ENCODE measurements at places on chromosomes 13 and 19.

GRCh38 chr13:63684822-63685221 lies 2269.2 kb upstream of the PCDH20 start:
- no peak for DNase-seq

DNA sequence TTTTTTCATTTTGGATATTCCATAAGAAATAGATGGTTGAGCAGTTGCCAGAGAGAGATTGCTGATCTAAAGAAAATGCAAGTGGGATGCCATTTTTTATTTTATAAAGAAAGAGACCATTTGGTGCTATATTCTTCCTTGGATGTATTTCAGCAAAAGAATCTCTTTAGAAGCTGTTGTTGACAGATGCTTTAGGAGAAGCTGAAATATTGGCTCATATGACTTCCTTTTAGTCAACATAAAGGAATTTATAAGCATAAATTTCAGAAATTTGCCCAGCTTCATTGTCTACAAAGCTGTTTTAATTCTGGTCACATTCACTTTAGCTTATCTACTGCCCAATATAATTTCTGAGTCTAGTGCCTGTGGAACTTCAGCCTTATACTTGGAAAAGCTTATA lies 36.9 kb downstream of the POLR1D start:
- no peak for DNase-seq

DNA sequence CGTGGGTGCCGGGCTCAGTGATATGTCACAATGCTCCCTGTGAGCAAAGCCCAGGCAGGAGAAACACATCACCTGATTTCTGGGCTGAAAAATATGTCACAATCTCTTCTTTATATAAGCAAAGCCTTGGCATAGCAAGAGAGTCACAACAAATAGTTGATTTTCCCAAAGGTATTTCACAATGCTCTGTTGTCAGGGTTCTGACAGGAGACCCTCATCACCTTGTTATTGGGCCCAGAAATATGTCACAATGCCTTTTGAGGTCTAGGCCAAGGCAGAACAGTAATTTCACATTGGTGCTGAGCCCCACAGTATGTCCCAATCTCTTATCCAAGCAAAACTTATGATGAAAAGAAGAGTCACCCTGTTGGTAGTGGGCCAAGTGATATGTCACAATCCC lies 125.7 kb downstream of the ZNF675 start:
- DNase-seq, result no peak

- DNase-seq, result no peak
Measured at GRCh38 chr13:28459911-28460310, 35.0 kb downstream of the FLT1 start.

DNA sequence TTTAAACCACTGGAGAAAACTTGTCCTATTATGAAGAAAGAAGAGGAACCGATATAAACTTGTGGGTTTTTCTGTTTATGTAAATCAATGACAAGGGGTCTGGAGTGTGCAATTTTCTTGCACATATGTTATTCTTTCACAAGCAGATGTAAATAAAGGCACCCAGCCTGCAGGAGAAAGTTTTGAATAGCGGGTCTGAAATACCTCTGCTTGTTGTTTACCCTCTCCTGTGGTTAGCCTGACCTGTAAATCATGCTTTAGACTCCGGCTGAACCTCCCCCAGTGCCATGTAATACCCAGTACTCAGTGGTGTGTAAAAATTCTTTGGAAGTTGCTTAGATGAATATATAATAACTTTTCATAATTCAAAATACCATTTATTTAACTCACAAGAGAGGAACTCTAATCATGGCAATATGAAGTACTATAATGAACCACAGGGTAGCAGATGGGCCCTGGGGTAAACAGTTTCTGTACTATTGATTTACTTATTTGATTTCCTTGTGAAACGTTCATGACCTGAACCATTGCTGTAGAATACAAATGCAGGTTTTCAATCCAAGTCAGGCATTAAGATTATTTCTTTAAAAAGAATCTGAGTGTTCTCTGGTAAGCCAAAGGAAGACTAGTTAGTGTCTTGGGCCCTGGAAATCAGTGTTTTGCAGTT lies 245.1 kb downstream of the LMO7 start:
- DNase-seq, result no peak

DNA sequence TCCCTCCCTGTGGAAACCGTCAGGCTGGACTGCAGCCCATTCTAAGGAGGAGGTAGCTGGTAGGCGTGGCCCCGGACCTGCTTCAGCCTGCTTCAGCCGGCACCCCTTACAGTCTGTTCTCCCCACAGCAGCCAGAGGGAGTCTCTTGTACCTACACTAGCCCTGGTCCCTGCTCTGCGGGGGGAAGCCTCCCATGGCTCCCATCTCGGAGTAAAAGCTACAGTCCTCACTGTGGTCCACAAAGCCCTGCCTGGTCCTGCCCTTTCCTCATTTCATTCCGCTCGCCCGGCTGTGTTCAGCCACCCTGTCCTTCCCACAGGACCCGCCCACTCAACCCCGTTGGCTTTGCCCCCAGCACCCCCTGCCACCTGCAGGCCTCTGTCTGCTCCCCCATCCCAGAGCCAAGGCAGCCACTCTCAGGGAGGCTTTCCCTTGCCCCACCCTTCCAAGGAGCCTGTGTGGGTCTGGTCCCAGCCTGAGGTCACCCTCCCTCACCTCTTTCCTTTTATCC lies 1.3 kb downstream of the PGLYRP1 start:
- no peak for DNase-seq

GRCh38 chr19:47653856-47654255 lies 44.9 kb downstream of the BICRA start:
- DNase-seq, result no peak

DNA sequence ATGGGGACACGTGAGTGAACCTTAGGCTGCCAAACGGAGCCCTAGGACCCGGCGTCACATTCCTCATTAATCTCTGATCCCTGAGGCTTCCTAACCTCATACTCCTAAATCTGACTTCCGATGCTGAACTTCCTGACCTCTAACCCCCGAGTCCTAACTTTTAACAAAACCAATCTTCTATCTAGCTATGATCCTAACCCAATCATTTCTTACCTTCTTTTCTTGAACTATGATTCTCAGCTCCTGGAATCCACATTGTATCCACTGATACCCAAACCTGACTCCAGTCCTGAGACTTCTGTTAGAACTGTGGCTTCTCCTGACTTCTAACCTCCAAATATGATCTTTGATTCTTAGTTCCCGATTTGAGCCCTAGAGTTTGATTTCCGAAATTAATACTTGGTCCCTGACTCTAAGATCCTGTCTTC lies 447 bp downstream of the NFKBIB start:
- no peak for DNase-seq

- DNase-seq, result no peak
Measured at GRCh38 chr19:1117654-1118053, 13.9 kb downstream of the GPX4 start.

- no peak for DNase-seq
Measured at GRCh38 chr19:49645592-49645991, 3.6 kb downstream of the SCAF1 start.

GRCh38 chr19:2015608-2015950 lies at the start of gene BTBD2:
TSS of gene BTBD2 (minus strand) at chr19:2015714. CDS start at chr19:2015703, 11 bp downstream.
- DNase-seq, result peak; percentile 17

GRCh38 chr13:77544355-77544754 lies 8.8 kb downstream of the SCEL start:
- no peak for DNase-seq

DNA sequence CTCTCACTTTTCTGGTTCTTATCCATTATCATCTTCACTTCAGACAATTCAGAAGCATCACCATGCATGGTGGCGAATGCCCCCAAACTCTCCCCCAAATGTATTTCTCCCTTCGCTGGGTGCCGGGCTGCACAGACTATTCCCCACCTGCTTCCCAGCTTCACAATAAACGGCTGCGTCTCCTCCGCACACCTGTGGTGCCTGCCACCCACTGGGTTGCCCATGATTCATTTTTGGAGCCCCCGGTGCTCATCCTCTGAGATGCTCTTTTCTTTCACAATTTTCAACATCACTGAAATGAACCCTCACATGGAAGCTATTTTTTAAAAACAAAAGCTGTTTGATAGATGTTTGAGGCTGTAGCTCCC lies 2.8 kb upstream of the F10 start:
- no peak for DNase-seq

GRCh38 chr13:97313551-97314260 lies 91.6 kb downstream of the MBNL2 start:
- DNase-seq, result no peak

DNA sequence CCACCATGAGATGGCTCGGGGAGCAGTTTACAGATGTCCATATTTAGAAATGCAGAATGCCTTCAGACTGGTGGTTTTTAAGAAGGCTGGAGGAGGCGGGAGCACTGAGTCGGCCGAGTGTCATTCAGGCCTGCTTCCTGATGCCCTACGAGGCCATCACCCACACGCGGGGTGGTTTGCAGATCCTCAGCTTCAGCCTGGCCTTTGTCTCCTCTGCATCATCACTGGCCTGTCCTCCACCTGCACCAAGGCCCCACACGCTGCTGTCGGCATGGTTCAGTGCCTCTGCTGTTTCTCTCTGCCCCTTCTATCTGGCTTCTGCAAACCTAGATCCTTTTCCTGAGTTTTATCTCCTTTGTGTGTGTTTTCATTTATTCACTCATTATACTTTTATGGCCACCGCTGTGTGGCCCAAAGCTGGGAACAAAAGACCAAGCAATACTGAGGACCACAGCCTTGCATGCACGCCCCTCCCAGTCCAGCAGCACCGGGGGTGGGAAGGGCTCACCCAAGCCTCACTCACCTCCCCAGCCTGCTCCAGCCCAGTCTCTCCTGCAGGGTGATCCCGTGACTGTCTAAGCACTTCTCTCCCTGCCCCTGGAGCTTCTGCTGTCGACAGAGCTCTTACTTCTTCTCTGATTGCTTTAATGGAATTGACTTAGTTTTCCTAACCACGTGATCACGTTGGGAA lies 240.8 kb downstream of the TEX29 start:
- no peak for DNase-seq

- peak; percentile 7 for DNase-seq
Measured at GRCh38 chr13:98842070-98842469, 89.6 kb upstream of the SLC15A1 start.

GRCh38 chr19:18029617-18030338 lies 21.8 kb downstream of the ARRDC2 start:
- peak; percentile 40 for DNase-seq

DNA sequence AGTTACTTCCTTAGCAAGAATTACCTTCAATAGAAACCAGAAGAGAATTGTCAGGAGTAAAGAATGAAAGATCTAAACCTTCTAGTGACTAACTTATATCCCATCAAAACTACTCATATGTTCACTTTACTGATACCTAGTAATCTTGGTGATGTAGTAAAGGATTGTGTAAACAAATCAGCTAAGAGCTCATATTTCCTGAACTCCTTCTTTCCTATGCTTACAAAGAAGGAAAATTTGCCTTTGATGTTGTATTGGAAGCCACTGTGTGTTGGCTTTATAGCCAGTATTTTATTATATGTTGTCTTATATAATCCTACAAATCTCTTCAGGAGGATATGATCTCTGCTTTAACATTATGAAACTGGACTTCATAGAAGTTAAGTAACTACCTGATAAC lies 671.0 kb downstream of the PCDH9 start:
- no peak for DNase-seq

GRCh38 chr13:94525781-94526180 lies 46.3 kb upstream of the DCT start:
- no peak for DNase-seq

GRCh38 chr13:42039457-42039945 lies 8.9 kb upstream of the DGKH start:
- DNase-seq, result no peak

DNA sequence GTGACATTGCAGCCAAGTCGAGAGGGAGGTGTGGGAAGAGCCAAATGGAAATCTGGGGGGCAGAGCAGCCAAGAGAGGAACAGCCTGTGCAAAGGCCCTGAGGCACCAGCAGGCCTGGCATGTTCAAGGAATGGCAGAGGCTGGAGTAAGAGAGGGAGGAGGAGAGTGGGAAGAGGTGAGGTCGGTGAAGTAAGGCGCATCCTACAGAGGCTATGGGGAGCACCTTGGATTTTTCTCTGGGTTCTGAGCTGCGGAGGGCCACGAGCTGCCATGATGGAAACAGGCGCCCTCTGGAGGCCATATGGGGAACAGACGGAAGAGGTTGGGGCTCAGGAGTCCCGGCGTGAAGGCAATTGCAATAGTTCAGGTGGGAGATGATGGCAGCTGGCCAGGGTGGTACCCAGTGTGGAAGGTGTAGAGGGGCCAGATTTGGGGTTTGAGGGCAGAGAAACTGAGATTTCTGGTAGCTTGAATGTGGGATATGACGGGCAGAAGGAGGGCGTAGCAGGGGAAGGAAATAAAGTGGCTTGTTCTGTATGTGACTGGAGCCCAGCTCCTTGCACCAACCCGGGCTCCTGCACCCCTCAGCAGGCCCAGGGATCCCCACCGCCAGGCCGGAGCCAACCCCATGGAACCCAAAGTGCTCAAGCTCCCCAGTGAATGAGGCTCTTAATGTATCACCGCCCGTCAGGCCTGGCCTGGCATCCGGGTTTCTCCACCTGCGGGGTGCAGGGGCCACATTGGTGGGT lies 20.5 kb upstream of the STRN4 start:
- DNase-seq, result no peak

DNA sequence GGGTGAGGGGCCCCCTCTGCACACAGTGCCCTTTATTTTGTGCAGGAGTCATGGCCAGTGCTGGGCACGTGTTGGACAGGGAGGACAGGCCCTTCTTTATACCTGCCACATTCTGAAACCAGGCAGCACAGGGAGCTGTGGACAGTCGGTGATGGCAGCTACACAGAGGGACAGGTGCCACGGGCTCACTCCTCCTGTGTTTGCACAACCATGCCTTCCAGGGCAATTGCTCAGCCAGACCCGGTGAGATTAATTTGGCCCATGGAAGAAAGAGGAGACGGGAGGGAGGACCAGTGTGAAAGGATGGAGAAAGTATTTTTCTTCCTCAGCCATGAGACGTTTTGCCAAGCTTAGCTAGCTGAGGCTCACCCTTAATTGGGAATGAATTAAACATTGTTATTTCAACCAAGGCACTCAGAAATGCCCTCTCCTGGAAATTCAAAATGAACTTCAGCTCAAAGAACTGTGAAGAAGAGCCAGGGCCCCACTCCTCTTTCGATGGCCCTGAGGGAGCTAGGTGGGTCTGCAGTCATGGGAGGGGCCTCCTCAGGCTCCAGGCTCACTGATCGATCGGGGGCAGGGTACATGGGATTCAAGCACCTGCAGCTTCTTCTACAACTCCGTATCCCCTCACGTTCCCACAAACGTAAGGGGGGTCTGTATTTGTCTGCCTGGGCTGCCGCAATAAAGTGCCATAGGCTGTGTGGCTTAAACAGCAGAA lies 41.2 kb downstream of the SHISA2 start:
- no peak for DNase-seq

GRCh38 chr13:76641056-76641455 lies 245.1 kb downstream of the KCTD12 start:
- DNase-seq, result no peak

- DNase-seq, result no peak
Measured at GRCh38 chr13:27208514-27208913, 36.9 kb upstream of the USP12 start.

DNA sequence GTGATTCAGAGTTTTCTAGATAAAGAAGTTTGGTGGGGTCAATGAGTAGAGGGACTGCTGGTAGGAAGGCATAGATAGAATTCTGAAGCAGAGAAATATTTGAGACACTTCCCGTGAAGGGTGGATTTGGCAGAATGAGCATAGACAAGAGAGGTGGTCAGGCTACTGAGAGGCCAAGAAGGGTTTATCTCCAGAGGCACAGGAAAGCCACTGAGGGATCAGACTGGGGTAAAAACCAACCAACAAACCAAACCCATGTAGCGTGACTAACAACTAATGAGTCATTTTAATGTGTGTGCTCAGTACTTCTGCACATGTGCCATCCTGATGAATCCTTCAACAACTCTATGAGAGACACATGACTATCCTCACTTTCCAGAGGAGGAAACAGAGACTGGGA lies 60.0 kb upstream of the SERP2 start:
- DNase-seq, result no peak

GRCh38 chr19:44447916-44448674 lies at the start of gene ZNF229:
TSS of gene ZNF229 (minus strand) at chr19:44448472. CDS start at chr19:44442847, 5,625 bp downstream.
- DNase-seq, result peak; percentile 66

All from NCI-H2107 (cell line).